ENCODE measurements at places on chromosomes 7 and 10. TPM values are rescaled to one million over a fixed set of nuclear protein-coding genes. Genes with fewer than 3 reads are reported as not detected.

The PEX1 gene
- total RNA-seq: 10.4 TPM

The ZNHIT1 gene
- 57.5 TPM for total RNA-seq

The HK1 gene
- total RNA-seq: 186 TPM

The ACBD7 gene
- not detected for total RNA-seq

GRCh38 chr10:43372765-43373361 is 1.4 kb downstream of the FXYD4 start:
- peak; percentile 1 for DNase-seq

GRCh38 chr10:103800789-103801540 is 54.4 kb downstream of the SH3PXD2A start:
- no peak for DNase-seq

DNA sequence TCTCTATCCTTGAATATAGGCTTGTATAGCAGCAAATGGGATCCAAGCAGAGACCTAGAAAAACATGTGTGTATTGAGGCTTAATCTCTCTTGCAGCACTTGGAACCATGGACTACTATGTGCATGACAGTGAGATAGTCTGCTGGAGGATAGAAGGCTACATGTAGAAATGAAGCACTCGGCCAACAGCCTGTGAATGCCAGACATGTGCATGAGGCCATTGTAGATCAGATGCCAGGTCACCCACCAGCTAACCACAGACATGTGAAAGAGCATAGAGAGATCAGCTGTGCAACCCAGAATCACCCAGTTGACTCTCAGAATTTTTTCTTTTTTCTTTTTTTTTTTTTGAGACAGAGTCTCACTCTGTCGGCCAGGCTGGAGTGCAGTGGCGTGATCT is 90.9 kb downstream of the NT5C2 start:
- DNase-seq: no peak

- DNase-seq: no peak
Observed at GRCh38 chr10:129883029-129883428, 81.0 kb downstream of the EBF3 start.
